Amygdala (tissue), 56 donors: ENCODE measurements at places on chromosomes 3 and 15.

DNA sequence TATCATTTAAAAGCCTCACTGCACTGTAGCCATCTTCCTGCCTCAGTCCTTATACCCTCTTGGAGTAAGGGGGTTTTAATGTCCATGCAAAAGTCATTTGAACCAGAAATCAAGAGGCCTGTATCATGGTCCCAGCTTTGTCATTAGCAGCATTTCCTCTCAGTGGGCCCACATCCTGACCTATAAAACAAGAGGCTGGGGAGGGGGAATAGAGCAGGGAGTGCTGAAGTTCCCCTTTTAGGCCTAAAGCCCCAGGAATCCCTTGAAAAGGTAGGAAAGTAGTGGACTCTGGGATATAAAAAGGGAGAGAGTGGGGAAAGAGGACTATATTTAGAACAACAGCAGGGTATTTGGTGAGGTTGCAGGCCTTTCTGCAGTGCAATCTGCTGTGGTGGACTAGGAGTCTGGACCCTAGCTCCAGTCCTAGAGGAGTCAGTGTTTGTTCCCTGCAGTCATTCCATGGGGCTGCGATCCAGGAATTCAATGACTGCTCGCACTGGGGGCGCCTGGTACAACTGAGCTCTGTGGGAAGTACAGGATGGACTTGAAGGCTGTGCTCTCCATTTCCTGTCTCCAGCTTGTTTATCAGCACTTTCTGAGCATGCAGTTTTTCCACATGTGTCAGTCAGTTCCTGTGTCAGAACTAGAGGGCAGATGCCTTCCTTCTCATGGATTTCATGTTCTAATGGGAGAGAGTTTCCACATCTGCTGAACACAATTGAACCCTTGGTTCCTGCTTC lies 46.8 kb downstream of the PDHB start:
- peak; percentile 56 for DNase-seq

- DNase-seq: peak; percentile 49
These were observed 113.2 kb downstream of the TCF12 start for GRCh38 chr15:57031605-57032004.

DNA sequence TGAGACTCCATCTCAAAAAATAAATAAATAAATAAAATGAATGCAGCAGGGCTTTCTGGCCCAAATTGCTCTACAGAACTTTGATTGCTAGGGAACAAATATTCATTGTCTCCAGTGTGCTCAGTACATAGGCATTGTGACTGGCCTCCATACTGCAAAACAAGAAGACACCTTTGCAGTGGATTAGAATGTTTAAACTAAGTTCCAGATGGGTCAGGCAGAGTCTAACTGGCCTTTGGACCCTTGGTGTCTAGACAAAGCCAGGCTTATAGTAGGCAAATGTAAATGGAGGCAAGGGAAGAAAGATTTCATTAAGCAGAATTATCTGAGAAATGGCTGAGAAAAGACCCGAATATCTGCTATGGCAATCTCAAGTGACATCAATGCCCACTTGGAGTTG lies 335.2 kb upstream of the C2CD4B start:
- no peak for DNase-seq

GRCh38 chr3:192188218-192188835 lies 539.0 kb downstream of the FGF12 start:
- no peak for DNase-seq

- DNase-seq: no peak
These were observed 191.3 kb downstream of the ZMAT3 start for GRCh38 chr3:178880274-178880673.

DNA sequence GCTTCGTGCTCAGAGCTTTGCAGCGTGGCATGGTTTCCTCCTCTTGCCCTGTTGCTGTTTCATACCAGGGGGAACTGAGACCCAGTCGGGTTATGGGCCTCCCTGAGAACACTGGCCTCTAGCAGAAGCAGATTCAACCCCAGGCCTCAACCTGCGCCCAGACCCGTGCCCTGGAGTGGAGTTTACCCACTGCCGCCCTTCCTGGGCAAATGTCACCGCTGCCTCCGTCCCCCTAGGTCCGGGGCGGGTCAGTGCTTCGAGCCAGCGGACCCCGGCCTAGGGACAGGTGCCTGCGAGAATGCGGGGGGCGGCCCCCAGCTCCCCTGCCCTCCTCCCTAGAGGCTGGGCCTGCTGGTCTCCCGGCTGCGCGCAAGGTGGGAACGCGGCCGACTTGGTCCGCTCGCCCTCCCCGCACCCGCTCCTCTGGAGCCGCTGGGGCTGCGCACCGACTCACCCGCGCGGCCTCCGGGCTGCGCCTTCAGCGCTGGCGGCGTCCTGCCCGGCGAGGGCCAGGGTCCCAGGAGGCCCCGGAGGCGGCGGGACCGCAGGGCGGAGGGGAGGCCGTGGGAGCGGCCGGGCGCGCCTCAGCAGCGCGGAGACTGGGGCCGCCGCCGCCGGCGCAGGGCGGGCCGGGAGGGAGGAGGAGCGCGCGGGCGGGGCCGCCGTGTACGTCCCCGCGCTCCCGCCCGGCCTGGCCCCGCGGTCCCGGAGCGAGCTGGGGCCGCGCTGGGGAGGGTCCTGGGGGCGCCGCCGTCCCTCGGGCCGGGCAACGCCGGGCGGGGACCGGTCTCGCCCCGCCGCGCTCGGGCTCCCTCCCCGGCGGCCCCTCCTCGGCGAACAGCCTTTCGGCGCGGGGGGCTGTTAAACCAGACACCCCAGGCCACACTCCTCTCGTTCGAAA lies at the start of gene PIGZ:
Gene PIGZ (minus strand): TSS at position 601 of the 901 bp plus-strand sequence. CDS start 16,802 bp downstream, outside the sequence.
- DNase-seq: no peak

- no peak for DNase-seq
These were observed 353.1 kb upstream of the BCHE start for GRCh38 chr3:166190360-166190759.

- no peak for DNase-seq
These were observed 71.9 kb downstream of the BOC start for GRCh38 chr3:113283306-113283705.

DNA sequence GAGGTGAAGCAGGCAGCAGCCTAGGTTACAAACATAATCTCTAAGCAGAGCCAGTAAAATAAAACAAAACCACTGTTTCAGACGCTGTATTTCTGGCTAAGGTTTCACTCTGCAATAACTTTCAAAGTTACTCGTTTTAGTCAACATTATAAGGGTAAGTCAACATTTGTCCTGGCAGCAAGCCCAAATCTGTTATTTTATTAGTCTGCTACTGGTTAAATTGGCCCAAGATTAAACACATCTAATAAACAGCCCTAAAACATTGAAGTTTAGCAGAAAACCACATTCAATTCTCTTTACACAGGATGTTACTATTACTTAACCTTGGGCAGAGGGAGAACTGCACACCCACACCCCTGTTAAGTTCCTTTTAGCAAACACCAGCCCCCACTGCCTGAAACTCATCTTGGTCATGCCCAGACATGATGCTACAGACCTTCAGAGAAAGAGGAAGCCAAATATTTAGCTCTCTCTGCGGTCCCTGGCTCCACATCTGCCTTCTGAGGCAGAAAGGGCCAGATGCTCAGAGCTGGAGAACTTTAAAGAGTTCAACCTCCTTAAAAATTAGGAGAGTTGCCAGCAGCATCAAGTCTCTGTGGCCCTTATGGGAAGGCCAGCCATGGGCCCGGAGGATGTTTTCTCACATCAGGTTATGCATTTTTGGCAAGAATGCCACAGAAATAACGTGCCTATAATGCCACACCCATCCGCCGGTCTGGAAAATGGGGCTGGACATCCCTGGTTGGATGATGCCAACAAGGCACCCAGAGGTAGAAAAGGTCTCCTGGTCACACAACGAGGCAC lies 17.9 kb downstream of the ARHGEF3 start:
- DNase-seq: no peak

DNA sequence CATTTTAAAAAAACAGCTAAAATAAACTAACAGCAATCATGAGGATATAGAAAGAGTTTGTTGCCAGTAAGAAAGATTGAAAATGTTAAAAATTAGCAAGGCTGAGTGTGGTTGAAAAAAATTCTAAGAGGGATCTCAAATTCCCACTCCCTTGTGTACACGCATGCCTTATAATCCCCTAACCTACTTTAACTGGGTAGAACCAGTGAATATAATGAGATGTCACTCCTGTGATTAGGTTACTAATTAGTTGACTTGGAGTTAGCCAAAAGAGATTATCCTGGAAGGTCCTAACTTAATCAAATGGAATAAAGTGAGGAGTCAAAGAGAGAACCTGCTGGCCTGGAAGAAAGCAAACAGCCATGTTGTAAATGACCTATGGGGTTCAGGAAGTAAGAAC lies 286.0 kb upstream of the TGFBR2 start:
- DNase-seq: no peak

- no peak for DNase-seq
These were observed 271.9 kb downstream of the FEZF2 start for GRCh38 chr3:62101488-62101887.

DNA sequence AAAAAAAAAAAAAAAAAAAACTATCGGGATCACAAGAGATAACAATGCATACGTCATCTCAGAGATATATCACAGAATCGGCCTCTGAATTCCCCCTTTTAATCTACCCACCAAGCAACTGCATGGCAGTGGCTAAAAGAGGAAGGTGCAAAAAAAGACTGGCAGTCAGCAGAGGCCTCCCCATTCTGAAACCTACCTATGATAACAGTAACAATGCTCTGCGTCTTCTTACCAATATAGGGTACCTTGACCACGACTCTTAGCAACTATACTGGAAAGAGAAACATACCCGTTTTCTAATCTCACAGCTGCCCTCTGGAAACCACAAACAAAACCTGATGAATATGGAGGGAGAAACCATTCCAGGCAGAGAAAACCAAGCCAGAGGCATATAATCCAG lies 106.9 kb downstream of the ULK4 start:
- DNase-seq: no peak

- no peak for DNase-seq
These were observed 87.3 kb upstream of the IGSF10 start for GRCh38 chr3:151548195-151548594.

DNA sequence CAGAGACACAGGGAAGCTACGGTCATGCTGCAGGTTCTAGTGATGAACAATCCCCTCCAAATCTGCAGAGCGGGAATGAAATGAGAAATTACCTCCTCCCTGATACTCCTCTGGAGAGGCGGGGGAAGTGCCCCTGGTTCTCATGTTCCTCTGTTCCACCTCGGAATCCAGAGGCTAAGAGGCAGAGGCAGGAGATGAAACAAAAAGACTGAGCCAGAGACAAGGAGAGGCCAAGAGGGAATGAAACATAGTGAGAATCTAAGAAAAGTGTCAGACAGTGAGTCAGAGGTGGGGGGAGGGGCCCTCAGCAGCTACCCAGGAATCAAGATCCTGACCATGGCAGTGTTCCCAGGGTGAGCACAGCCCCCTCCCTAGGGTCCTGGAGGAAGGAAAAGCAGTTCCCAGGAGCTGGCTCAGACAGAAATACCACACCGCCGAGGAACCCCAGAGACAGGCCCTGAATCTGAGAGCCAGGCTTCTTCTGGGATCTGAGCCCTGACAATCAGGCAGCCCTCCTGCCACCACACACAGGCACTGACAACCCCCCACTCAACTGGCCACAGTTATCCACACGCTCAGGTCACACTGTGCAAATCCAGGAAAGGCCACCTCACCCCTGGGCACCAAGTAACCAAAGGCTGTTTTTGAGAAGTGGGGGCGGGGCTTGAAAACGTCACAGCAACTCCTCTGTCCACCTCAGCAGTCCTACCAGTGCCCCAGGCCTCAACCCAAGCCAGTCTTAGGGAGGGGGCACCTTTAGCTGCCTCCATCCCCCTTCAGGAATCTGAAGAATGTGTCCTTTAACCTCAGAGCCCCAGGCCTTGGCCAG lies 2.4 kb downstream of the CSRNP1 start:
- no peak for DNase-seq

- no peak for DNase-seq
These were observed 54.9 kb downstream of the DCUN1D1 start for GRCh38 chr3:182925330-182925943.

GRCh38 chr3:142952272-142953193 lies 10.9 kb downstream of the PAQR9 start:
- no peak for DNase-seq

GRCh38 chr3:168620854-168621253 lies 525.1 kb upstream of the GOLIM4 start:
- peak; percentile 10 for DNase-seq

DNA sequence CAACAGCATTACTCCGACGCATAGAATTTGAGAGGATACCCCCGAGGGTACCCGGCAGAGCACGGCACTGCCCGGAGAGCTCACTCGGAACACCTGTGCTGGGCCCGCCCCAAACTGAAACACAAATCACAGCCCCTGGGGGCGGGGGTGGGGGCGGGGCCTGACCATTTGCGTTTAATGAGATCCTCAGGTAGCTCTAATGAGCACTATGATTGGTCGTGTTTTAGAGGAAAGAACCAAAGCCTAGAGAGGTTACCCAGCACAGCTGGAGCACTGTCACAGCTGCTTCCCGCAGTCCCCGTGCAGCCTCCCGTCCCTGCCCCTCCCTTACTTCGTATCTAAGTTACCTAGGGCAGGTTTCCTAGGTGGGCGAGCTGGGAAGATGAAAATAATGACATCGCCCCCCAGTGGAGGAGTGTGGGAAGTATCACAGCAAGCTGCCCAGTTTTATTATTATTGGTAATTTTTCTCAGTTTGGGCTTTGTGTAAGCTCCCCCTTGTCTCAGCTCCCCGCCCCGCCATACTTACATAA lies 187.1 kb downstream of the PDE8A start:
- no peak for DNase-seq

DNA sequence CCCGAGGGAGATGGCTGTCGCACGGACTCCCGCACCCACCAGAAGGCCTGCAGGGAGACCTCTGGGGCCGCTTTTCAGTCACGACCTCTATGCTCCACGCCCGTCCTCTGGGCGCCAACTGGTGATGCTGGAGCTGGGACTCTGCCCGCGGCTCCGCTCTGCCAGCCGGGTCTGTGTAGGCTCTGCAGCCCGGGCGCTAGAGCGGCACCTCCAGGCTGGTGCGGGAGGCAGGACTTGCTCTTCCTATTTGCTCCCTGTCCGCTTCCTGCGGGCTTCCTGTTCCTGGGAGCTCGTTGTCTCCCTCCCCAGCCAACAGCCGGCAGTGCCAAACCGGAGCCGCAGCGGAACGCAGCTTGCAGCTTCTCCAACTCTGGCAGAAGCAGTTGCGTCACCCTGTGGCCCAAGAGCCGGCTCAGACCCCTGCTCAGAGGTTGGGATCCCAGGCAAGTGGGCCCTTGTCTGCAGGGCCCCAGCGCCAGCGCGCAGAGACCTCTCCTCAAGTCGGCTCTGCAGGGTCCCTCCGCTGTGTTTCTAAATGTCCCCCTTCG lies 285.9 kb downstream of the XXYLT1 start:
- no peak for DNase-seq

GRCh38 chr3:50226888-50227389 lies 9.1 kb upstream of the GNAI2 start:
- peak; percentile 53 for DNase-seq

DNA sequence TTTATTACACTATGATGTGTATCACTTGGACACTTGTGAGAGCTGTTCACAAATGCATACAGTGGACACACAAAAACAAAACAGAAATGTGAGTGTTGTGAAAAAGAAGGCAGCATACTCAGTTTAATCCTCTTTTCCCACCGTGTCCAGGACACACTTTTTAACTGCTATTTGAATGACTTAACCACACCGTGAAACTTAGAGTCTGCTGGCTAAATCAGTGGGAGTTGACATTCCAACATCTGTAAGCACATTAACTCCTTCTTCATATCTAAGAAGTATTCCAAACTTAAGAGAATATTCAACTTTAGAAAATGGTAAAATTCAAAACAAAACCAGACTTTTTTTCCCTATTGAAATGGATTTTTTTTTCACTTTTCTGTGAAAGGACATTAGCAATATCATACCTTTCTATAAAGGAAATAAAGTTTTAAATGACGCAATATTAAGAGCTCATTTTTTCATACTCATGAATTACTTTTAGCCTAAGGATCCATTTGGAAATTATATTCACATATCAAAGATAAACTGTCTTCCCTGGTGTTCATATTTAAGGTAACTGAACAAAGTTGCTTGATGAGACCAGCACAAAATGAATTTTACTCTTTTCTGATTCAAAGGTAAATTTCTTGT lies 316.6 kb downstream of the RBMS3 start:
- no peak for DNase-seq
